ENCODE measurements at places on chromosomes 12 and 14.

- peak; percentile 48 for DNase-seq
Measured at GRCh38 chr14:31965071-31965734, 111.9 kb upstream of the ARHGAP5 start.

- no peak for DNase-seq
Measured at GRCh38 chr12:28882444-28882843, 266.6 kb upstream of the FAR2 start.

DNA sequence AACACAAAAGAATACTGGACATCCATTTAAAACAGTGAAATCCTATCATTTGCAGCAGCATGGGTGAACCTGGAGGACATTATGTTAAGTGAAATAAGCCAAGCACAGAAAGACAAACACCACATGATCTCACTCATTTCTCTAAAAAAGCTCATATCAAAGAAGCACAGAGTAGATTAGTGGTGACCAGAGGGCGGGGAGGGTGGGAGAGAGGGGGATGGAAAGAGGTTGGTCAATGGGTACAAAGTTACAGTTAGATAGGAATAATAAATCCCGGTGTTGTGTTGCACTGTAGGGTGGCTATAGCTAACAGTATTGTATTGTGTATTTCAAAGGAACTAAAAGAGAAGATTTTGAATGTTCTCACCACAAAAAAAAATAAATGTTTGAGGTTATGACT lies 52.4 kb downstream of the DUSP6 start:
- DNase-seq: no peak

DNA sequence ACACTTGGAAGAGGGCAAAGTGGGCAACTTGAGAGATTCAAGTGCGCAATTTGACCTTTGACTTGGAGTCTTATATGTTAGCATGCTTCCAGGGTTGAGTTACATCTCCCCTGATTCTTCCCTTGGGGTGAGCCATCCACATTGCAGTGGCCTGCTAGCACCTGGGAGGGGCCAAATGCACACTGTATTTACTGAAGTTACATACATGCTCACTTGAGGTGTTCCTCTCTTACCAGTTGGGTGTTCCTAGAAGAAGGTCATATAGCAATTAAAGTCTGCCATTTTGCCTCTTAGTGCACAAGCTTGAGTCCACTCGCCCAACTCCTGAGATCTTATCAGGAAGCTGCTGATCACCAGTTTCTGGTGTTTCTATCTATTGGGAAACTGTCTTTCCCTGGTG lies 13.7 kb upstream of the SPTLC2 start:
- no peak for DNase-seq

- DNase-seq: no peak
Measured at GRCh38 chr12:25719505-25719904, 166.4 kb upstream of the LMNTD1 start.

- no peak for DNase-seq
Measured at GRCh38 chr12:91074851-91075250, 17.0 kb upstream of the KERA start.

All from ovary (tissue), 10 donors.